Breast epithelium (tissue), 4 donors: ENCODE measurements at places on chromosomes 12 and 14.

- no peak for DNase-seq
Measured at GRCh38 chr14:90512329-90512991, 115.6 kb downstream of the CALM1 start.

- no peak for DNase-seq
Measured at GRCh38 chr14:105913221-105913620, 386.8 kb downstream of the TMEM121 start.

DNA sequence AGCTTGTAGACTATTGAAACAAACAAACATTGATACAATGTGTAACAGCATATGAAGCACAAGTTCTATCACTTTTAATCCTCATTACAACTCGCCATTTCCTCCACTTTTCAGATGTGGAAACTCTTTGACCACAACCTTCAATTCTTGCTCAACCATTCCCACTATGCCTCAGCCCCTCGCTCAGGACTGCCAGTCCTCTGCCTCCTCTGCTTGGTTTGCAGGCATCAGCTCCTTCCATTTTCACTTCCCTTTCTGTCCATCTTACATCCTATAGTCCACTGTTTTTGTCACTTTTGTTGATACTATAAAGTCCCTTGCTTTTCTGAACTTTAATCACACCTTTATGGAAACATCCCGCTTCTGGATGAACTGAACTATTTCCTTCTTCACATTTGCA, 28.2 kb upstream of the CD27 start:
- DNase-seq, result no peak

GRCh38 chr14:88039197-88039596, 34.3 kb downstream of the GPR65 start:
- no peak for DNase-seq

- no peak for DNase-seq
Measured at GRCh38 chr14:57962325-57963035, 96.6 kb upstream of the SLC35F4 start.

- no peak for DNase-seq
Measured at GRCh38 chr14:68412505-68413465, 380.1 kb downstream of the ZFP36L1 start.

DNA sequence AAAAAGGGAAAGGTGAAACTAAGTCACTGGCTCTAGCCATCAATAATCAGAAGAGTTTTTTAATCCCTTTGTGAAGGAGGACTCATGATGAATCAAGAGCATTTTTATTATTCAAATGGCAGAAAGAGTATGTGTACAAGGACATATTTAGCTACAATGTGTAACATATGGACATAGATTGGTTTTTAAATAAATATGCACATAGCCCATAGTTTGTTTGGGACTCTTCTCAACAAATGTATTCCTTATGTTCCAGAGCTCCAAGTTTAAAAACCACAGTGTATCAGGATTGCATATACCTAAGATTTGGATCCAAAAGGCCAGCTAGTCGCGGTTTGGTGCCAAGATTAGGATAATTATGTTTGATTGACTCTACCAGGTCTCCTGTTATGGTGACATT, 104.2 kb downstream of the C12orf50 start:
- no peak for DNase-seq

DNA sequence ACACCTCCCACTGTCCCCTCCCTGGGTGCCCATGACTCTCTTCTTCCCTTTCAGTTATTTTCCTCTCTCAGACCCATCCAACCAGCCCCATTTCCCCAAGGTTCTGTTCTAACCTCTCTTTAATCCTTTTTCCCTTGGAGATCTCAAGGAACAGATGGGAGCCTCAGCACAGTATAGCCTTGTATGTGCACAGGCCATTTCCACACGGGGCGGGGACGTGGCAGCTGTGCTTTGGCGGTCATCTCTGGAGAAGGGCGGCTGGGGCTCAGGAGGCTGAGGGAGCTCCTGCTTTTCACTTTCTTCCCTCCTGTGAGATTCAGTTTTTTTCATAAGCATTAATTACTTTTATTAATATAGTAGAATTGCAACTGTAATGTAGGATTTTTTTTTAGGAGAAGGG, 212.2 kb downstream of the ZFP36L1 start:
- DNase-seq, result no peak

GRCh38 chr14:52175982-52176502, 91.5 kb upstream of the PTGDR start:
- DNase-seq, result no peak

DNA sequence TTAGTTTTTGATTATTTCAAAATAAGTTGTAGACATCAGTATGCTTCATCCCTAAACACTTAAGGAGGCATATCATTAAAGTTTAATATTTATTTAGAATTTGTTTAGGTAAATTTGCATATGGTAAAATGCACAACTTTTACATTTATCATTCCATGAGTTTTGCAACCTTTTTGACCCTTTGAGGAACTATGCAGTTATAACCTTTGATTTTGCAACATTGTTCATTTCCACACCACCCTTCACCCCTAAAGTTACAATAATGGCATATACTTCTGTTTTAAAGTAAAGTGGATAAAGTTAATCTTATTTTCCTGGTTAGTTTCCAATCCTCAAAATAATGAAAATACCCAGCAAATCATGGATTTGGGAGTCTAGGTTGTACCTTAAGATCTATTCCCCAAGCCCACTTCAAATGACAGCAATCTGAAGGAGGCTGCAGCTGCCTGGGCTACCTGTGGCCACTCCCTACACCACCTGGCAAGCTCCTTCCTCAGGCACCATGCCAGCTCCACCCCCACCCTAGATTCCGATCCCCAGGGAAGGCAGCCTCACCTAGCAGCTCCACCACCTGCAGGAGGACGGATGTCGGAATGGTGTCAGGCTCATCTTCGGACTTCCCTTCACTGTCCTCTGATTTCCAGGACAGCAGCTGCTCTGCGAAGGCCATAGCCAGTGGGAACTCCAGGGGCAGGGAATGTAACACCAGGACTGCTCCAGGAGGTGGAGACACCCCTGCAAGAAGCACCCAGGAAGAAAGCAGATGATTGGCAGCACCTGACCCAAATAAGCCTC, 65.1 kb downstream of the TRAFD1 start:
- no peak for DNase-seq

DNA sequence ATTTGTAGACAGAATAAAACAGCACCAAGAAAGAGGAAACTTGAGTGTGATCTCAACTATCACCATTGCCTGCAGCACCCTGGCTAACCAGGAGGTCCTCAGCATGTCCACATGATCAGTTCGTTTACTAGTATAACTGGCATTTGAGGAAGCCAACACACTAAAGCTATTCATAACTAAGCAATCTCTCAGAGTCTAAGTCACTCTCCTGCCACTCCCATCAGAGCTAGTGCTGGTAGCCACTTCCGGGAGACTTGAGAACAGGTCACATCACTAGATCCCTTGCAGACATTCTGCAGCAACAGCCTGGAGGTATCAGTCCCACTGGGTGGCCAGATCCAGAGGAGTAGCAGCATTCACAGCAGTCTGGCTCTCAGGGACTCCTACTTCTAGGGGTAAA, 352.9 kb upstream of the OR4E1 start:
- no peak for DNase-seq

DNA sequence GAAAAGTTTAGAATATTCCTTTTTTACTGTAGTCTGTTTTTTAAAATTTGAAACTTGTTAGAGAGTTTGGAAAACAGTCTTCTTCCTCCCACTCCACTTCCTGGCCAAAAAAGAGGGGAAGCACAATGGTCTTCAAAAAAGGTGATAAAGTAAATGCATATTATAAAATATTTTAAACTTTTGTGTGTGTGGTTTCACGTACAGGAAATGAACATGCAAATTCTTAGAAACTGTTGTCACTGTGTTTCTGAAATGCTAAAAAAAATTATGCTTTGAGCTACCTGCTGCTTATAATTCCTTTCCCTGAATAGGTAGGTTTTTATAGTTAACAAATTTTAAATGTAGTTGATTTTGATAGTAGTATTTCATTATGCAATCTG, 2.9 kb downstream of the FGFR1OP2 start:
- DNase-seq, result no peak

DNA sequence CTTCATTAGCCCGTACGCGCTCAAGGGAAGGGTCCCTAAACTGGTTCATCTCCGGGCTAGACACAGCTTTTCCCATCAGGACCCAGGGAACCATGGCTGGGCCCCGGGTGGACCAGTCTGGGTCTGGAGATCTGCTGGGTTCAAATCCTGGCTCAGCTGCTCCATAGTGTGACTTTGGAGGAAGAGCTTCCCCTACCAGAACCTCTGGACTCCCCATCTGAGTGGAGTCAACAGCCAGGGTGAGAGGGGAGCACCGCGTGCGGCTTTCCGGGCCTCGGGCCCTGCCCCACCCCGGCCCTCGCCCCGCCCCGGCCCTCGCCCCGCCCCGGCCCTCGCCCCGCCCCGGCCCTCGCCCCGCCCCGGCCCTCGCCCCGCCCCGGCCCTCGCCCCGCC, 41.2 kb downstream of the BEGAIN start:
- no peak for DNase-seq
